Stimulated activated CD4-positive, alpha-beta T cell treated with anti-CD3 and anti-CD28 coated beads, Interleukin-15, amount 100 ng/mL, for 1 hour (primary cell): ENCODE measurements at places on chromosomes 3 and 15.
A peak's percentile ranks its signal among the peaks of the same experiment; 100 is the strongest.

GRCh38 chr15:41647262-41647661 lies 12.9 kb upstream of the MGA start:
- no peak for DNase-seq

GRCh38 chr3:113064183-113064582 lies 73.4 kb downstream of the GTPBP8 start:
- no peak for DNase-seq

DNA sequence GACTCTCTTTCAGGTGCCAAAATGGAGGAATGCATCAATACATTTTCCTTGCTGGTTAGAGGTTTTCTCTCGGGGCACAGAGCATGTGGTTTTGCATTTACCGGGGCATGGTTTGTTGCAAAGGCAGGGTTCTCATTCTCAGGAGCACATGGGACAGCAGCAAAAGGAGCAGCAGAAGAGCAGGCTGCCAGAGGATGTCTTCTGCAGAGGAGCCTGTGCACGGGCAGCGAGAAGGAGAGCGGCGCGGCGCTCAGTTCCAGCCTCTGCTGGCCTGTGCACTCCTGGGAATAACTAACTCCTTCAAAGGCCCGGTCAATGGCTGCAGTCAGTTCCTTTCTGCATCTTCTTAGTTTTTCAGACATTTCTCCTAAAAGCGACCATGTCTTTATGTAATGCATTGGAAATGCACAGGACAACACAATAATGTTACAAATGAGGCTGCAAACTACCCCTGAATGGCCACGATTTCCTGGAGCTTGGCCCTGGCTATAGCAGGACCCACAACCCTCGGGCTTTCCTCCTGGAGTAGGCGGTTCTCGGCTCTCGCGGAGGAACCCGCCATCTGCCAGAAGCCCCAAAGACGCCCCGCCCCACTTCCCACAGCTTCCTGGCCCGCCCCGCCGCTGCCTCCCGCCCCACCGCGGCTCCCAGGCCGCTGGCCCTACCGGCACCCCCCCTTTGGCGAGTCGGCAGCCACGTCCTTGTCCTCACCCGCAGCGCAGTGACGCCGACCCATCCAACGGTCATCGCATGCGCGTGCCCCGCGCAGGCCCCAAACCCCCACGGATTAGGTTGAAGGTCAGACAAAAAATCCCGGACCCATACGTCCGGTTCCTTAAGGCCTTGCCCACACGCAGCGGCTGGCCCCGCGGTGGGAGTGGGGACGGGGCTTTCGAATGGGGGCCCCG lies at the start of gene C3orf62:
C3orf62 (minus strand) TSS at position 758 of the 908 bp plus-strand sequence; CDS start at position 398, 360 bp downstream.
- DNase-seq: peak; percentile 60

GRCh38 chr3:52697632-52697965 lies 8.0 kb downstream of the GLT8D1 start:
- no peak for DNase-seq

DNA sequence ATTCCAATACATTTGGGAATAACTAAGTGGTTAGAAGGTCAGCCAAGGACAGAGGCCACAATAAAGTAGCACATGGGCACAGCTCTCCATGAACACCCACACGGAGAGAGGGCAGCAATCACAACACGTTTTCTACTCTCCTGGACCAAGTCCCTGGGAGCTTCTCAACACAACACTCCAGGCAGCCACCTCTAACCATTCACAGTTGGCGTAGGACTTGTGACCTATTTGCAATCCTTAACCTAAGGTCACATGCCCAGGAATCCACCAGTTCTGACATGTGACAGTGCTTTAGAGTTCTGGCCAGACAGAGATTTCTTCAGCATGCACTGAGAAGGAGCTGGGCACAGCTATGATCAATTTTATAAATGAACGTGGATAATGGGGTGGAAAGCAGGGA lies 280.8 kb downstream of the SHQ1 start:
- no peak for DNase-seq

- no peak for DNase-seq
These were observed 89.5 kb downstream of the VGLL4 start for GRCh38 chr3:11554236-11554610.

GRCh38 chr3:32397941-32398340 lies 6.3 kb downstream of the CMTM7 start:
- no peak for DNase-seq

GRCh38 chr3:55156851-55157650 lies 229.2 kb upstream of the LRTM1 start:
- no peak for DNase-seq

DNA sequence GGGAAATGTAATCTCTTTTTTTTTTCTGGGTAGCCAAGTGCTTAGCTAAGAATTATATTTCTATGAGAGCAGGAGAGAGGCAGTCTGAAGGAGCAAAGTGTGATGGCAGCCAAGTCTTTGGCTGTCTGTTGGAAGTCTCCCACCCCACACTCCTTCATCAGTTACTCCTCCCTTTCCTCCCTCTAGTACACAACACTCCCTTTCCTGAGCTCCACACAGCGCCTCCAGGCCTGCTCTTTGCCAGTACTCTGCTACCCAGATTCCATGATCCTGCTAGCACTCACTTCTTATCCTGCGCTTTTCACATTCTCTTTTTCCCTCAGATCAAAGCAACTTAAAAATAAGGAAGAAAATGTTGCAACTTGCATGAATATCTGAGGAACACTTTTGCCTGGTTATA lies 37.4 kb upstream of the SNRK start:
- DNase-seq: no peak

DNA sequence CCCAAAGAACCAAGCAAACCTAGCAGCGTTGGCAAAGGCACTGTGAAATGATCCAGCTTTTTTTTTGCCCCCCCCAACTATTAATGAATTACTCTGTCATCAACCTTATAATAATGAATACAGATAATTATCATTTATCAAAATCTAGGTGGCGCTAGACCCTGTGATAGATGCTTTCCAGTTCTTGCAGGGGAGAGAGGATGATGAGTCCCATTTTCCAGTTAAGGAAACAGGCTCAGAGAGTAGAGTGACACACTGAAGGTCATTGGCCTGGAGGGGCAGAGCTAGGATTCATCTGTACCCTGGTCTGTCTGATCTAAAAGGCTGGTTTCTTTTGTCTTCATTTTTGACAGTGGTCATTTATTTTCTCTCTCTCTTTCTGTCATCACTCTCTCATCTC lies 5.0 kb downstream of the ACOX2 start:
- DNase-seq: no peak

GRCh38 chr15:98938799-98939198 lies 68.8 kb downstream of the PGPEP1L start:
- DNase-seq: no peak

DNA sequence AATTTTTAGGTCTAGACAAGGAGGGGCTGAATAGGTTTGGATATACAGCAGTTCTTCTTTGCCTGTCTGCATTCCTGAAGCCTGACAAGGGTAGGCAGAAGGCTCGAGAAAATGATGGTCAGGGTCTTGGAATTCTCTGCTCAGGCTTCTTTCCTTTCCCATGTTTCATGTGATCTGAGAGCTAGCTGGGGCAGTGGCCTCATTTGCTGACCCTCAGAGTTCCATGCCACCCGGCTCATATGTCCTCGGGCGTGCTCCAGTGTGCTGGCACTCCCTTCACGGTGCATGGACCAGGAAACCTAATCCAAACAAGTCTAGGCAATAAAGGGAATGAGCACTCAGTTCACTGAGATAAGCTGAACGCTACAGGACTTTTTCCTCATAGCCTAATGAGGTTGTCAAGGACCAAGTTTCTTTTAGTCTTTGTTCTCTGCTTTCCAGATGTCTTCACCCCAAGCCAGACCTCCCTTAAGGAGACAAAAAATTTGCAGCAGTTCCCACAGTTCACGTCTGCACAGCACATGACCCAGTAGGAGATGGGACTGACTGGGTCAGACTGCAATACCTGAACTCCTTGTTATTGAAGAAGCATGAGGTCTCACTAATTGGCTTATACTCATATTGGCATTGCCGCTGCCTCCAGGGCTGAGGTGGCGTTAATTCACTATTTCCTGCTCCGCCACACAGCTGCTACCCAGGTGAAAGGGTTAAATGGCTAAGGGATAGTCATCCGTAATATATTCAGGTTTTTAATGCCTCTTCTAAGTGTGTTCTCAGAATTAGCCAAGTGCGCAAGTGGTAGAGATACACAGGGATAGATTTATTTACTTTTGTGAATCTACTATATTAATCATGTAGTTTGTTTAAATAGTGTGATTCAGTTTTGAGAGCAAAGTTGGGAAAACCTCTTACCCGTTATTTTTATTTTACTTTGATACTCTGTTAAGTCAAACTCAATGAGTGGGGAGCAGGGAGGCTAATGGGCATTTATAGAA lies 15.3 kb upstream of the RTP4 start:
- DNase-seq: no peak

DNA sequence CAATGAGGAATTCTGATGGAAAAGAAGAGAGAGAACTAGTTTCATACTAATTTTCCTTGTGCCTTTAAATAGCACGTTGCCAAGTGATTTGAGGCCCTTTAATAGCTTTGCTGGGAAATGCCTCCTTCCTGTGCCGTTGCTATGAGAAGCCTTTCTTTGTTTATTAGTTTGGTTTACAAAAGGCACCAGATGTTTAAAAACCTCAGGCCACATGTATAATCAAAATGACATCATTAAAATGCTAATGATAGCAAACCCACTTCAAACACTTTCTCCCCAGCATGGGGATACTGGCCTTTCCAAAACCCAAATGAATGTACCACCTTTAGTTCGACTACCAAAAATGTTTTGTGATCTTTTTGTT lies 50.0 kb upstream of the TBC1D23 start:
- DNase-seq: no peak

- no peak for DNase-seq
These were observed 257.1 kb downstream of the OPA1 start for GRCh38 chr3:193850084-193850619.

GRCh38 chr3:62415312-62415801 lies 42.0 kb upstream of the FEZF2 start:
- DNase-seq: no peak

DNA sequence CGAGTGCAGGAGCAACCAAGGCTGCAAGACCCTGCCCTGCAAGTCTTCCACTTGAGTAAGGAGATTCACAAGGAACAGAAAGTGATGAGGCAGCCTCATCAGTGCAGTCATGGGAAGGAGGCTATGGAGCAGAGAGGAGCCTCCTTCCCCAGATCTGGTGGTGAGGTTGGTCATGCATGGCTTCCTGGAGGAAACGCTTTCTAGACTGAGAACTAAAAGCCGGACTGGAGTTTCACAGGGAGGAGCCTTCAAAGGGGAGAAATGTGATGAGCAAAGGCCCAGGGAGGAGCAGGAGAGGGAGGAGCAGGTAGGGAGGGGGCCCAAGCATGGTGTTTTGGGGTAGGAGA lies 139.9 kb downstream of the SRGAP3 start:
- DNase-seq: no peak

- DNase-seq: no peak
These were observed 339.9 kb downstream of the CHL1 start for GRCh38 chr3:536417-536813.

GRCh38 chr3:126212250-126212619 lies 31.8 kb upstream of the ALDH1L1 start:
- DNase-seq: no peak

DNA sequence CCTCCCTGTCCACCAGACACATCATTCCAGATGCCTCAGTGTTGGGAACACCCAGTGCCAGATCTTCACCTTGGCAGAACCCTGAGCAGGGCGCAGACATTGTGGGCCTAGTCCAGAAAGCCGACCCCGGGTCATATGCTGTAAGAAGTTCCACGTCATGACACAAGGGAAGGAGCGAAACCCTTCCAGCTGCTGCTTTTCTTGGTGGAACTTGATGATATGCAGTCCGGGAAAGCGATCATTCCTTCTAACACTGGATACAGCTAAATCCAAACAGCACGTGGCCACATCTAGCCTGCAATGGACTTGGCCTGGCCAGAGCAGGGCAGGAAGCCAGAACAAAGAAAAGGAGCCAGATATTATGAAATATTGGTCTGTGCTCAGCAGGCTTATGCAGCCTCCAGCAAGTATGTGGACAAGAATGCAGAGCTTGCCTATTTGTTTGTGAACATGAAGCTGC lies 22.0 kb downstream of the GASK1A start:
- no peak for DNase-seq

DNA sequence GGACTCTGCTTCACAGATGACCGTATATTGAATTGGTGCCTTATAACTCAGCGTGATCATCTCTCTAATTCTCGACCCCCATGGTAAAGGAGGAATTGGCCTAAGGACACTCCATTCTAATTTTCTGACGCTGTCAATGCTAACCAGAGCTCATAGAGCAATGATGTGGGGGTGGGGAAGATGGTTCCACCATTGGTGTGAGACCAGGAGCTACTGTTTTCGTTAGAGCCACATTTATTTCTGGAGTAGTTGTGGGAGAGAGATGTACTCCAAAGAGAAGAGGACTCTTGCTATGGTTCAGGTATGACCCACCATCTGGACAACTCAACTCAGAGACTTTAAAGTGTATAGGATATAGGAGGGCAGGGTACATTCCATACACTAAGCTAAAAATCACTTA lies 16.3 kb downstream of the ZBTB38 start:
- DNase-seq: no peak

DNA sequence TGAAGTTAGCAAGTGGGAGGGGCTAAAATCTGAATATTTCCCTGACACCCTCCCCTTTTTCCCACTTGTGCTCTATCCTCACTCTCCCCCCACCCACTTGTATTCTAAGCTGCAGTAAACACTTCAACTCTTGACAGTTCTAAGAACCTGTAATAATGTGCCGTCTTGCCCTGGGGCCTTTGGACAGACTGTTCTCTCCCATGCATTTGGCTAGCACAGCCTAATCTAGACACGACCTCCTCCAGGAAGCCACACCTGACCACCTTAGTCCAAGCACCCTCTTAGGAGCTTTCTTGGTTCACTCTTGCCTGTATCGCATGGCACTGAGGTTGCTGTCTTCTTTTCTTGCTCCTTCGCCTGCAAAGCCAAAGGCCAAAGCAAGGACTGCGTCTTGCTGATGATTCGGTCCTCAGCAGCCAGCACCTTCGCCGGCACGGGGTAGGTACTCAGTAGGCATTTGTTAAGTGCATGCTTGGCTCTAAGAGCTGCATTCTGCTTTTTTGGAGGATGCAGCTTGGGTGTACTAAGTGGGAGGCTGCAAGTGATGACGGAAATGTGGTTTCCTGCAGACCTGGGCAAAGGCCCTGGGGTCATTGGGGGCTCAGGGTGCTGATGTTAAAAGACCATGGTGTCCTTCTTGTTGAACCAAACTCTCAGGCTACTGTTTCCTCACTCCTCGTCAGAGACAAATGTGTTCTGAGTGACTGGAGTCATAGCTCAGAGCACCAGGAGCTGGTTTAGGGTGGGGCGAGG lies 2.0 kb upstream of the ZNF710 start:
- DNase-seq: no peak

DNA sequence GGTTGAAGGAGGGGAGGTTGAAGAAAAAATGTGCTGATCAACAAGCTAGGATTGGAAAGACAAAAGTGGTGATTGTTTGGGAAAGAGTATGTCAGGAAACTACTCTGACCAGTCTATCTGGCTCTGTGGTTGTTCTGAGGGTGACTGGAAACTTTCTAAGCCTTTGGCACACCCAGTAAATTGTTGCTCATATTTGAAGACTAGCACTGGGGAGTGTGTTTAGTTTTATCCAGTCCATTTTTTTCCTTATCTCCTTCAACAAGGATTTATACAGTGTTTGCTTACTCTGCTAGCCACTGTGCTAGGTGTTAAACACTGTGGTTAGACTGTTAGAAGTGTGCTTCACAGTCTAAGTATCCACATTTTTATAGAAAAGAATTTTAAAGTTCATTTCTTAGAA lies 28.8 kb downstream of the PPM1L start:
- DNase-seq: no peak

GRCh38 chr3:151147299-151147698 lies 55.7 kb downstream of the GPR171 start:
- no peak for DNase-seq
